Cortex of kidney (tissue), 1 donor: ENCODE measurements at places on chromosomes 16 and 17.

DNA sequence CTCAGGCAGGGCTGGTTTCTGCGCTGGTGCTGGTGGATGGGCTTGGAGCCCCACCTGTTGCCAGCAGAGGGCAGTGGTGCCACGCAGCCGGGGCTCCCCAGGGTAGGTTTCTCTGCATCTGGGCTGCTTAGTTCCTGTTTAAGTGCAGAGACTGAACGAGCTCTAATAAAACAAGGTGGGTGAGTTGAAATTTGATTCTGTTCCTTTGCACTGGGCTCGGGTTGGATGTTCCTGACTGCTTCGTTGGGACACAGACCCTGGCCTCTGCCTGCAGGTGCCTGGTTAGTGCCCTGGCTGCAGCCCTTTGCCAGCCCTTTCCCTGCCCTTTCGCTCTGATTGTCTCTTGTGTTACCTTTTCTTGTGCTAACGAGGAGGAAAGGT is 30.0 kb downstream of the TBCD start:
- no peak for DNase-seq

- no peak for DNase-seq
Observed at GRCh38 chr16:82195917-82196494, 26.0 kb upstream of the MPHOSPH6 start.

GRCh38 chr17:6642592-6642991 is 1.7 kb downstream of the TXNDC17 start:
- no peak for DNase-seq

GRCh38 chr16:4701791-4702465 is 8.6 kb downstream of the NUDT16L1 start:
- no peak for DNase-seq

GRCh38 chr17:81470270-81470943 is 42.2 kb downstream of the ACTG1 start:
- no peak for DNase-seq

DNA sequence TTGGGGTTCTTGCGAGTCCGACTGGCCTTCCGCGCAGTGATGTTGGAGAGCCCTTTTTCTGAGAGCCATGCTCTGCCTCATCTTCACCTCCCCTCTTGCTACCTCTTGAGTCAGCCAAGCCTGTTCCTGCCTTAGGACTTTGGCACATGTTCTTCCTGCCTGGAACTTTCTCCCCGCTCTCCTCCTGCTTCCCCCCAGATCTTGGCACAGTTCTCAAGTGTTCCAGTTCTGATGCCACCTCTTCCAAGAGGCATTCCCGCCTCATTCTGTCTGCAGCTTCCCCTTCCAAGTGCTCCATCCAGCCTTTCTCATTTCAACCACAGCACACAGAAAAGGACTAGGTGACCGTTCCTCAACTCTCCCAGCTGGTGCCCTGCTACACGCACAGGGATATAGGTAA is 7.7 kb downstream of the AKAP1 start:
- no peak for DNase-seq

- no peak for DNase-seq
Observed at GRCh38 chr16:505479-506245, 21.9 kb upstream of the CAPN15 start.

DNA sequence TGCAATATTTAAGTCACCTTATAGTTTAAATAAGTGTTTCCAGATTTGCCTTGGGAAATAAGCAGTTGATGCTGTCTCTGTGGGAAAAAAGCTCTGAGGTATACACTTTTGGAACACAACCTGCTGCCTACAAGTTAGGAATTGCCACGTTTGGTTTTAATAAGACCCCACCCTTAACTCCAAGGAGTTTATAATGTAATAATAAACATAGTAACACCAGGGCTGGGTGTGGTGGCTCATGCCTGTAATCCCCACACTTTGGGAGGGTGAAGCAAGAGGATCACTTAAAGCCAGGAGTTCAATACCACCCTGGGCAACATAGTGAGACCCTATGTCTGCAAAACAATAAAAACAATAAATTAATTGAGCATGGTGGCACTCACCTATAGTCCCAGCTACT is 15.9 kb upstream of the SMG1 start:
- no peak for DNase-seq

- no peak for DNase-seq
Observed at GRCh38 chr17:69357701-69358100, 30.8 kb upstream of the ABCA5 start.

GRCh38 chr17:42287977-42288802 is at the start of gene STAT5A:
Gene STAT5A (plus strand): TSS chr17:42288498. CDS start chr17:42289412, 914 bp downstream.
- no peak for DNase-seq

DNA sequence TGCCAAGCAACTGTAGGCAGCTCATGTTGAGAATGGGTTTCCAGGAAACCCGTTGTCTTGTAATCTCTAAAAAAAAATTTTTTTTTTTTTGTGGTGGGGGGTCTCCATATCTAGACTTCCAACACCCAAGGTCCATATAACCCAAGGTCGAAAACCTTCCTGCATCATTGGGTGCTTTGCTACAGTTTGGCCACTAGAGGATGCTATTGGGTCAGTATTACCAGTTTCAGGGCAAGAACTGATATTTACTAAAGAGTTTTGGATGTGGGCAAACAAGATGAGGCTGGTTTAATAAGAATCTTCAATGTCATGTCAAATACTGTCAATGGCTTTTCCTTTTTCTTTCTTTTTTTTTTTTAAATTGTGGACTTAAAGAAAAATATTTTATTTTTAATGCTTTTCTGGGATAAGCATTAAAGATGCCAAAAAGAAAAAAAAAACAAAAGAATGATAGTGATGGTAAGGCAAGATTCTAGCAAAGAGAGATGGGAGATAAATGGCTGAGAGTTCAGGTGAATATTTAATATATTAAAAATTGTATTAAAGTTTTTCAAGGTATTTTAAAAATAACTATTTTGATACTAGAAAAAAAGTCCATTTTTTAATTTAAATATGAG is 62.2 kb downstream of the DHRS7C start:
- no peak for DNase-seq

DNA sequence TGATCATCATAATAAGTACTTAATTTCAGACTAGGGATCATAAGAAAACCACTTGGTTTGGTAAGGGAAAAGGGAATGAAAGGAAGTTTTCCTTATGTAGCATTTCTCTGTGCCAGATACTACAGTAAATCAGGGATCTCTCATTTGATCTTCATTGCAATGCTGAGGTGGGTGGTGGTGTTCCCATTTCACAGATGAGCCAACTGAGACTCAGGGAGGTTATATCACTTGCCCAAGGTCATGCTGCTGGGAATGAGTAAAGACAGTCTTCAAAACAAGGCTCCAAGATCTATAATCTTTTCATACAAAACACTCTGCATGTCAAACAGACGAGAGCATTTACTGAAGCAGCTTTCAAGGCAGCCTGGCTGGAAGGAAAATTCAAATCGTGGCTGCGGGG is 124.6 kb downstream of the GP2 start:
- no peak for DNase-seq

- no peak for DNase-seq
Observed at GRCh38 chr16:80208015-80208414, 332.8 kb upstream of the DYNLRB2 start.

DNA sequence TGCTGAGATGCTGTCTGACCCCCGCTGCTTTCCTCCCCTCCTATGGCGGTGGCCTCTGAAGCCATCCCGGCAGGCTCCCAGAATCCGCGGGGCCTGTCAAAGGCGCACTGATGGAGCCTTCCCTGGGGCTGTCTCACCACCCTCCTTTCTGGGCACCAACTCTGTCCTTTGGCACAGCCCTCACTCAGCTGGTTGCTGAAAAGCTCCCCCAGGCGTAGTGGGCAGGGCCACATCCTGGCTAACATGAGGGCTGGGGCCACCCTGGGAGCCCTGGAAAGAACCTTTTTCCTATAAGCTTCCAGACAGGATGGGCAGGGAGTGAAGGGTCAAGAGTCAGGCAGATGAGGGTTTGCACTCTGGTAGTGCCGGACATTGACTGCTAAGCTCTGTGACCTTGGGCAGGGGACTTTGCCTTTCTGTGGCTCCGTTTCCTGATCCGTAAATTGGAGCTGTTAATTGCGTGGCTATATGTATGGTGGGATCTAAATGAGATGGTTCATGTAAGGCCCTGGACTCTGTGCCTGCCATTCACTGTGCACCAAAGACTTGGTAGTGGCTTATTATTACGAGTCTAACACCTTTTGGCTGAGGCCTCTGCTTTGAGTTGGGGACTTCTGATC is 27.6 kb upstream of the LASP1NB start:
- DNase-seq: no peak

- no peak for DNase-seq
Observed at GRCh38 chr16:49601576-49601975, 228.0 kb downstream of the C16orf78 start.

DNA sequence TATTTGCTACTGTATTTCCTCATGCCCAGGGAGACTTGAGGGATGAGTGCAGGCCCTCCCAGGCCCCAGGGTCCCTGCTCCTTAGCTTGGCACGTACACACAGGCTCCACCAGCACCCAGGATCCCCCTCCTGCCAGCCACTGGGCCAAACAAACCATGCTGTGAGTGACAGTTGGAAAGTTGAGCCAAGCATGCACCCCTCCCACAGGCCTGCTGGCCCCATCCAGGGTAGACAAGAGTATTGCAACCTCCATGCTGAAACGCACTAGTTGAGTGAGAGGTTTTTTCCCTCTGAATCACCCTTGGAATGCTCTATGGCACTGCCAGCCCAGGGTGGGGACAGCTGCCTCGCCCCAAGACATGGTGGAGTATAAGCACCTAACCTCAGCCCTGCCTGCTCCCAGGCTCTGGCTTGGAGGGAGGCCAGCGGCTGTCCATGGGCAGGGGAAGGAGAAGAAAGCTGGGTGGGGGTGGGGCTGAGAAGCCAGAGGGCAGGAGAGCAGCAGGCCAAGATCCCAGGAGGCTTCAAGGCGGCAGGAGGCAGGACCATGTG is 49.6 kb downstream of the PITPNM3 start:
- DNase-seq: no peak

GRCh38 chr16:70437582-70438557 is 1.0 kb downstream of the ST3GAL2 start:
- no peak for DNase-seq

GRCh38 chr17:51015145-51015558 is 105.5 kb downstream of the SPAG9 start:
- no peak for DNase-seq

DNA sequence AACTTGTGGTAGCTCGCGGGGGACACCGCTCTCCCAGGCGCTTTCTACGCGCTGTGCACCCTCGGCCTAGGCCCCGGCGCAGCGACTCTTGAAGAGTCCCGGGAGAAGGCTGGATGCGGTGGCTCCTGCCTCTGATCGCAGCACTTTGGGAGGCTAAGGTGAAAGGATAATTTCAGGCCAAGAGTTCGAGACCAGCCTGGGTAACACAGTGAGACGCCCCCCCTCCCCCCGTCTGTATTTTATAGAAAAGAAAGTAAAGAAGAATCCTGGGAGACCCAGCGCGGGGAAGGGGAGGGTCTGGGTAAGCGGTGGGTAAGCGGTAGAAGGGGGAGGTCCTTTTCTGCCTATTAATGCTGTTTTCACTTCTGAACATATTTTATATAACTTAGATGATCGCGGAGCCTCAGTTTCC is 486 bp upstream of the PLLP start:
- no peak for DNase-seq

DNA sequence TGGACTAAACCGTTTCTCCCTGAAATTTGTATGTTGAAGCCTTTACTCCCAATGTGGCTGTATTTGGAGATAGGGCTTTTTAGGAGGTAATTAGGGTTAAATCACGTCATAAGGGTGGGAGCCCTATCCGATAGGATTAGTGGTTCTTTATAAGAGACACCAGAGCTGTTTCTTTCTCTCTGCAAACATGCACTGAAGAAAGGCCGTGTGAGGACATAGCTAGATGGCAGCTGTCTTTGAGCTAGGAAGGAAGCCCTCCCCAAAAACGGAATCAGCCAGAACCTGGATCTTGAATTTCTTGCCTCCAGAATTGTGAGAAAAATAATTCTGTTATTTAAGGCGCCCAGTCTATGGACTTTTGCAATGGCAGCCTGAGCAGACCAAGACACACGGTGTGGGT is 14.1 kb downstream of the ODF4 start:
- DNase-seq: no peak

GRCh38 chr17:58577696-58578095 is 63.3 kb upstream of the MTMR4 start:
- DNase-seq: no peak

- DNase-seq: no peak
Observed at GRCh38 chr17:77909236-77909635, 49.3 kb upstream of the TNRC6C start.

- DNase-seq: no peak
Observed at GRCh38 chr17:82218349-82219075, 5.9 kb upstream of the CCDC57 start.

DNA sequence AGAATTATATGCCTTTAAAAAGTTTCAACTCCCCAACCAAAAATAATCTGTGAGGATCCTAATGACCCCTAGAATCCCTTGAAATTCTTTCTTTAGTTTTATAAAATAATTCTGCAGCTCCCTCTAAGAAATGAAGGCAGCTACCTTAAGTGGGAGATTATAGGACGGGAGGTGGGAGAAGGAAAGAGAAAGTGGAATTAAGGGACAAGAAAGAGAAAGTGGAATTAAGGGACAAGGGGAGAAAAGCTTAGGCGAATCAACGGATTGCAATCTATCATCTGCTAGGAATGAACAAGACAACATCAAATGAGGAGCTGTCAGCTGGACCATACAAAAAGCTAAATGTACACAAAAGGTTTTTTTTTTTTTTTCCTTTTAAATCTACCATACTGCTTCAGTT is 262.0 kb downstream of the ZFHX3 start:
- DNase-seq: no peak

DNA sequence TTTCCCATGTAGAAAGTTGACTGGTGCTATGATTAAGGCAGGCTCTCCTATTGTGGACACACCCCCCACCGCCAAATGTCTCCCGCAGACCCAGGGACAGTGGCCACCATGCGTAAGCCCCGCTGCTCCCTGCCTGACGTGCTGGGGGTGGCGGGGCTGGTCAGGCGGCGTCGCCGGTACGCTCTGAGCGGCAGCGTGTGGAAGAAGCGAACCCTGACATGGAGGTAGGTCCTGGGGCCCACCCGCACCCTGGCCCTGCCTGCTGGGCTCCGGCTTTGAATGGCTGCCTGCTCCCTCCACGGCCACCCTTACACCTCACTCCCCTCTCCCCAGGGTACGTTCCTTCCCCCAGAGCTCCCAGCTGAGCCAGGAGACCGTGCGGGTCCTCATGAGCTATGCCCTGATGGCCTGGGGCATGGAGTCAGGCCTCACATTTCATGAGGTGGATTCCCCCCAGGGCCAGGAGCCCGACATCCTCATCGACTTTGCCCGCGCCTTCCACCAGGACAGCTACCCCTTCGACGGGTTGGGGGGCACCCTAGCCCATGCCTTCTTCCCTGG is 3.6 kb downstream of the MMP25 start:
- no peak for DNase-seq

- DNase-seq: no peak
Observed at GRCh38 chr17:69325518-69326376, 1.2 kb downstream of the ABCA5 start.
